ENCODE measurements at places on chromosomes 2 and 18.

GRCh38 chr2:218066926-218067515, 2.0 kb upstream of the RUFY4 start:
- no peak for DNase-seq

DNA sequence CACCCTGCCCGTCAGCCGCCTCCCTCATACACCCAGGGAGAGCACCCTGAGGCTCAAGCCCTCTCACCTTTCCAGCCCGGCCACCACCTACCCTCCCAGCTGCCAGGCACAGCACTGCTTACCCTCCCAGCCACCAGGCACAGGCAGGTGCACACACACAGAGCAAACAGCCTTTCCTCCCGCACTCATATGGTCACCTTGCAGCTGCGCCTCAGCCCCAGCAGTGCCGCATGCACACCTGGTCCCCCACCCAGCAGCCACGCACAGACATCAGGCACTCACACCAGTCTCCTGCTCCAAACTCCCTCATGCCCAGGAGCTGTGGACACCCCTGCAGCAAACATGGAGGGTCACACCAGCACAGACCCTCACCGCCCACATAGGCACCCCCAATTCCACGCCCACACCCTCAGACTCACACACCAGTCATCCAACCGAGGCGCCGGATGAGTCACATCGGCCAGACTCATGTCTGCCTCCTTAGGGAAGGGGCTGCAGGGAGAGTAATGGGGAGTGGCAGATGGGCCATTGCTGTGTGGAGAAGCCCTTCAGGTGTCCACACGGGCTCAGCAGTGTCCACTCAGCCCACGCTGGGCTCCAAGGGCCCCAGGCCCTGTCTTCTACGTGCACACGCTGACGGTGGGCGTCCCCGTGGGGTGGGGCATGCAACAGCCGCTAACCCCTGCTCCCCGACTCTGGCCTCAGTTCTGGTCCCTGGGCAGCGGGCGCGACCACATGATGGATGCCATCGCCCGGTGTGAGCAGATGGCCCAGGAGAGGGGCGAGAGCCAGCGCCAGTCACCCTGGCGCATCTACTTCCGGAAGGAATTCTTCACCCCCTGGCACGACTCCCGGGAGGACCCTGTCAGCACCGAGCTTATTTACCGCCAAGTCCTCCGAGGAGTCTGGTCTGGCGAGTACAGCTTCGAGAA, 22.3 kb upstream of the GPR17 start:
- peak; percentile 20 for DNase-seq

DNA sequence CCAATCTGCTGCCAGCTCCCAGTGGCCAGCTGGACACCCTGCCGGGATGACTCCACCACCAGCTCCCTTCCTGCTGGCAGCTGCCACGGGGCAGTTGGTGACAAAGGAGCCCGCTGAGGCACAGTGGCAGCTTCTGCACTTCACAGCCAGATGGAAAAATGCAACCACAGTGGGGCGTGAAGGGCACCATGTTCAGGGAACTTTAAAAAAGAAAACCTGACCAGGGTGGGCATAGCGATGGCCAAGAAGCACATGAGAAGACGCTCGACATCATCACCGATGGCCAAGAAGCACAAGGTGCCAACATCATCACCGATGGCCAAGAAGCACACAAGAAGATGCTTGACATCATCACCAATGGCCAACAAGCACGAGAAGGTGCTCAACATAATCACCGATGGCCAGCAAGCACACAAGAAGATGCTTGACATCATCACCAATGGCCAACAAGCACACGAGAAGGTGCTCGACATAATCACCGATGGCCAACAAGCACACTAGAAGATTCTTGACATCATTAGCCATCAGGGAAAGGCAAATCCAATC, 243.5 kb downstream of the EIPR1 start:
- no peak for DNase-seq

GRCh38 chr2:195596840-195597239, 60.2 kb upstream of the SLC39A10 start:
- no peak for DNase-seq

DNA sequence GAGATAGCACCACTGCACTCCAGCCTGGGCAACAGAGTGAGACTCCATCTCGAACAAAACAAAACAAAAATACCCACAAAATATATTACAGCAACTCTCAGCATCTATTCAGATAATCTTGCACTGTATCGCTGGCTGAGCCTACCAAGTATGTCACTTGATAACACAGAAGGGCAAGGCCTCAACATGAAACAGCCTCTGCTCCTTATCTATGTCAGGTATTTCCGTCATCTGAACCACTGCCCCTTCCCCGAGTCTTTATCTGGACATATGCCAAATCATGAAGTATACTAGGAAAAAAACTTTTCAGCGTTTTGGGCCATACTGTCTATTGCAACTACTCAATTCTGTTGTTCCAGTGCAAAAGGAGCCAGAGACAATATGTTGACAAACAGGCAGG, 17.7 kb downstream of the PDIA6 start:
- no peak for DNase-seq

DNA sequence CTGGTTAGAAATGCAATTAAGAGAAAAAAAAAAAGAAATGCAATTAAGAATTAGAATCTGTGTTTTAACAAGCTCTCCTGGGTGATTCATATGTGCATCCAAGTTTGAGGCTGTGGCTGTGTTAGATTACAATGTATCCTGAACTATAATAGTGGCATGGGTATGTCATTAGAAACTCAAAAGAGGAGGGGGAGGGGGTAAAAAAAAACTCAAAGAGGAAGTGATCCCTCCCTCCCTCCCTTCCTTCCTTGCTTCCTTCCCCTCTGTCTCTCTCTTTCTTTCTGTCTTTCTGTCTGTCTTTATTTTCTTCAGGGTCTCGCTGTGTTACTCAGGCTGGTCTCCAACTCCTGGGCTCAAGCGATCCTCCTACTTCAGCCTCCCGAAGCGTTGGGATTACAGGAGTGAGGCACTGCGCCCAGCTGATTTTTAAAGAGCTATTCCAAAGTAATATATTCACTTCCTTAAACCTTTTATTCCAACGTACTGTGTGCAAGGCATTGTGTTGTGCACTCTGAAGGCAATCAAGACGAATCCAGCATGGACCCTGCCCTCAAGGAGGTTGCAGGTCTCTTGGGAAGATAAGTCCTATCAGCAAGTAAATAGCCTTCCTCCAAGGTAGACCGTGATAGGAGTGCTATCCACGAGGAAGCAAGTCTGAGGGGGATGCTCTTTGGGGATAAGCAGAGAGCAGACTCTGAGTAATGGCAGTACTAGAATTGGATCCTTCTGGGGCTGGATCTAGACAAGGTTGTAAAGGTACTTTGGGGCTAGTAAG, 35.9 kb upstream of the MCFD2 start:
- DNase-seq, result no peak

DNA sequence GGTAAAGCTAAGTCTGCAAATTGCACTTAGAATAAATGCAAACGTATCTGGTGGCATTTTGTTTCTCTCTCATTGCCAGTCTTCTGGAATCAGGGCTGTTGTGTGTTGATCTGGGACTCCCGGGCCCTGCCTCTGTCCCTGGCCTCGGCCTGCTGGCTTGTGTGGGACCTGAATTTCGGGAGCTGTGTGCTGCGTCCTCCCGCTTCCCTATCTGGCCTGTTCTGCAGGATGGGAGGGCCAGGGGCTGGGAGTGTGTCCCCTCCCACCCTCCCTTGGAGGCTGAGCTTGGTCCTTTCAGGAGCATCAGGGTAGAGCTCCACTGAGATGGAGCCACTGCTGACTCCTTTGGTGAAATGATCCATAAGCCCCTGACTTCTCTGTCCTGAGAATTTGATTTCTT, 118.5 kb downstream of the ACKR3 start:
- no peak for DNase-seq

DNA sequence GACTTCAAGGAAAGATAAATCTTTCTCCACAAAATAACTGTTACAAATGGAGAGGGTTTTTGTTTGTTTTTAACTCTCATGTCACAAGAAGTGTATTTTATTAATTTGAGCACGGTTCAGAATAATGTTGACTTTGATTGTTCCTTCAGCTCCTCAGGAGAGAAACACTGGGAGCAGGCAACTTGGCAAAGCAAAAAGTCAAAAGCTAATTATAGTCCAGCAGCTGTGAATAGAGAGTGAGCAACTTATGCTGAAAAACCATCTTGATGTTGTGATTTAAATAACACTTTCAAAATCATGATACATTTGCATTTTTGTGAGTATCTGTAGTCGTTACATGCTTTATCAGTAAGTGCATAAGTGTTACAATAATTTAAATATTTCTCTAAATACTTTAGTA, 37.5 kb upstream of the TTN start:
- DNase-seq, result no peak

- peak; percentile 85 for DNase-seq
These were observed 49.9 kb downstream of the DGKD start for GRCh38 chr2:233404222-233404621.

DNA sequence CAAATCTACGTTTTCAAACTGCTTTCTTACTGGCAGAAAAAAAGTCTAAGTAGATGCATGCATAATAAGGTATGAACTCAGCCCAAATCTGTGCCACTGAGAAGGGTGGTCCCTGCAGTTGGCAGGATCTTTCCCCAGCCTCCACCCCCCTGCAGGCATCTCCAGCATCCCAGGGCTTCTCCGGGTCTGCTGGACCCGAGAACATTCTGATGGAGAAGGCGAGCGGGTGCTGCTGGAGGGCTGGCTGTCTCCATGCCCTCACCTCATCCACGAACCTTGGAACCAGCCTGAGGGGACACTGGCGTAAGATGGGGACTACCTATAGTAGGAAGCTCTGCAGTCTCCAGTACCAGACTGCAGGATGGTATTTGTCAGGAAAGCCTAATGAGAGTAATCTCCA, 198.9 kb downstream of the HDAC4 start:
- no peak for DNase-seq

GRCh38 chr2:6872394-6872793, 5.2 kb upstream of the RSAD2 start:
- DNase-seq, result no peak

DNA sequence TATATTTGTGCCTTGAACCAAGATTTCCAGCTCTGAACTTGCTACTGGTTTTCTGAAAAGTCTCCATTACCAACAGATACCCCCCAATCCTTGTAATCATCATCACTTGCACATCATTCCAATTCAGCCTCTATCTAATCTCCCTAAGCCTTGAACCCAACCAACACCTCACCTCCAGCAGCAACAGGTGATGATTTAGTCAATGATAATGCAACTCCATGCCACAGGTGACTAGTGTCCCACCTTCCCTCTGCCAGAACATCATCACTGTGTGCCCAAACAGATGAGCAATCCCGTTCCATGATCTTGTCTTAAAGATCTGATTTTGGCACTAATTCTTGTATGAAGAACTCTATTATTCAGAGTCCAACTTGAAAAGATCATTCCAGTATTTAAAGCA, 67.5 kb downstream of the TIMM21 start:
- no peak for DNase-seq

DNA sequence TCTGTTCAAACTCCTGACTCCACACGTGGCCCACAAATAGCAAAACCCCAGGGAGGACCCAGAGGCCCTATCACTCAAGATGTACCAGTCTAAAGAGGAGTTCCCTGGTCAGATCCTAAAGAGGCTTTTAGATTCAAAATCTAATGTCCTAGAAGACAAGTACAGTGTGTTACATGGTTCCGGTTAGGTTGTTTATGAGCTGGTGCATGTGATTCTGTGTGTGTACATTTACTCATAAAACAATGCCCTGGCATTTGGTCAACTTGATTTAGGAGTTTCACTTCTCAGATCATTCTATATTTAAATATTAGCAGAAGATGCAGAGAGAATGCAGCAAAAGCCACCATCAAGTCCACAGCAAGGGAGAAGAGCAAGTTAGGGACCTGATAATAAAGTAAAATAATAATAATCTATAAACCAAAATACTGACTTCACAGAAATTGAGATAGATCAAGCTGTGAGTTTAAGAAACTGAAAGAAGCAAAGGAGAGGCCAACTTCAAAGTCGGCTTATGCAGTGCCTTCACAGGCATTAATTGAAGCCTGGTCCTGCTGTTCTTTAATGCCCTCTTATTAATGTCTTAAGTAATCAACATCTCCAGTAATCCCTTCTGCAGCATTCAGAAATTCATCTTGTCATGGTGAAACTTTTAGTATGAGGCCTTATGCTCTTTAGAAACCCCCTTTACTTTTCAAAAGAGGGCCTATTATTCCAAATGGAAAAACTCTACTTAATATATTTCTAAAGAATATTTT, 4.2 kb upstream of the AP1S3 start:
- DNase-seq, result no peak

DNA sequence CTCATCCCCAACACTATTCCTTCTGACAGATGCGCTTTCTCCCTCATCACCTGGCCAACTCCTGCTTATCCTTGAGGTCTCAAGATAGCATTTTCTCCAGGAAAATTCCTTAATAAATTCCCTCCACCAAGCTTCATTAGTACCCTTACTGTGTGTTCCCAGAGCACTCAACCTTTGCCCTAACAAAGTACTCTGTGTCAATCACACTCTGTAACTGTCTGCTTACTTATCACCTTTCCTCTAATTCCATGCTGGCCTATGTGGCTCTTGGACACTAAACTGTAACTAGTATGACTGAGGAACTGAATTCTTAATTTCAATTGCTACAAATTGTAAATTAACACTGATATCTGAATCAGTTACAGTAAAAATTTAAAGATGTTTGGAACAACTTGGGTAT, 17.9 kb upstream of the NEUROD1 start:
- DNase-seq, result no peak

GRCh38 chr2:20660506-20661420, 6.2 kb upstream of the GDF7 start:
- DNase-seq, result no peak

GRCh38 chr18:27713738-27714095, 463.2 kb downstream of the CDH2 start:
- DNase-seq, result no peak

- DNase-seq, result no peak
These were observed 427.7 kb upstream of the HS6ST1 start for GRCh38 chr2:128746356-128746755.

GRCh38 chr18:57134618-57135135, 12.2 kb upstream of the BOD1L2 start:
- DNase-seq, result no peak

- DNase-seq, result no peak
These were observed 46.2 kb upstream of the TRIM43B start for GRCh38 chr2:95530734-95531133.

DNA sequence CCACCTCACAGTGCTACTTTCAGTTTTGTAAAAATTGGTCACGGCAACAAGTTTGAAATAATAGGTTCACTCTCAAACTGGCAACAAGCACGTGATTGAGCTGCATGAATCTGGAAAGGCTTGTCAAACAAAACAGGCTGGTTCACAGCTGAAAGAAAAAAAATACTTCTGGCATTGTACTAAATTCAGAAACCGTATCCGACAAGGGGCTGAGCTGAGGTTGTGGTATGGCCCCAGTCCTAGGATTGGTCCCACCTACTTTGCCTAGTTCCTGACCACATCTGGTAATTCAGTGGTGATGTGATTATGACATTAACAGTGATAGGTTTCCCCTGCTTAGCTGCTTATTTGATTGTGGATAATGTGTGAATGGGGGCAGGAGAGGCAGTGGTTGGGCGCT, 326.5 kb upstream of the THUMPD2 start:
- no peak for DNase-seq

GRCh38 chr2:143928613-143929012, 591.3 kb downstream of the ZEB2 start:
- DNase-seq, result no peak

DNA sequence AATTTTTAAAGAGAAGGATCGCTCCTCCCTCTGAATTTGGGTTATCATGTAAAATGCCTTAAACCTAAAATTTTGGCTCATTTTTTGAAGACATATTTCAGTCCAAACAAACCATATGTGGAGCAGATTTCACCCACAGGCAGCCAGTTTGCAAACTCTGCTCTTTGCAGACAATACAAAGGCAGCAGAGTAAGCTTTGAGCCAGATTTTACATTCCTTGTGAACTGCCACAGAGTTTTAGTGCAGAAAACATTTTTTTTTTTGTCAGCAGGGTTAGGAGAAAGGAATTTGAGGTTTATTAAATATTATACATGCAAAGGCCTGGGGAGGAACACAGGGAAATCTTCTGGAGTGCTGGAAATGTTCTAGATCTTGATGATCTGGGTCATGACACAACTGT, 171.9 kb upstream of the FN1 start:
- DNase-seq, result no peak

All from activated naive CD4-positive, alpha-beta T cell treated with anti-CD3 and anti-CD28 coated beads, Interleukin-2, amount 10 ng/mL, durations not matched to agents 7 days and 5 days (primary cell).